ENCODE measurements at places on chromosomes 5 and 9.
A peak's percentile ranks its signal among the peaks of the same experiment; 100 is the strongest.

DNA sequence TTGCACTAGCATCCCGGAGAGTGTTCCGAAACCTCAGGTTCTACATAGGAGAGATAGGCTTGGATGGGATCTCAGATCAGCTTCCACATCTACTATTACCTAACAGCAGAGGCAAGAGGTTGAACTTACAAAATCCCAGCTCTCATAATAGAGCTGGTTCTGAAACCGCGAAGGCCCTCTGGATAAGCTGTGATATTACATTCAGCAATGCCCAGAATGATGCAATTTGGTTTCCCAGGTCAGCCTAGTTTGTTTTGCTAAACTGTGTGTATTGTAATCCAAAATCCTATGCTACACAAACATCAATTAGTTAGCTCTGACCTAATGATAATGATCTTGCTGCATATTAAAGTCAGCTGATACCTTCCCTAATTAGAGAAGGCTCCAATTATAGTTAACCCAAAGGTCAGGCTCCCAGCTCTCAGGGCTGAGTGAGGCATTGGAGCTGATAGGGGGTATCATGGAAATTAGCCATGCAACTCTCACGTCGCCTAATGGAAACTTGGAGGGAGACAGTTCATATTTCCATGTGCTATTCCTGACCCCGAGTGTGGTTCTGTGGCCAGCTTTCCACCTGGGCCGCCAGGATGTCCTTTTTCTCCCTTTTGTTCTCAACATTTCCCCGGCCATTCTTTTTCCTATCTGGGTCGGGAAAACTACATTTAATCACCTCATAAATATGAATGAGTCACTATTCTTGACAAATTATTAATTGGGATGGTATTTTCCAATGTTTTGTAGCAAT lies 278.4 kb upstream of the IRX1 start:
- no peak for DNase-seq

DNA sequence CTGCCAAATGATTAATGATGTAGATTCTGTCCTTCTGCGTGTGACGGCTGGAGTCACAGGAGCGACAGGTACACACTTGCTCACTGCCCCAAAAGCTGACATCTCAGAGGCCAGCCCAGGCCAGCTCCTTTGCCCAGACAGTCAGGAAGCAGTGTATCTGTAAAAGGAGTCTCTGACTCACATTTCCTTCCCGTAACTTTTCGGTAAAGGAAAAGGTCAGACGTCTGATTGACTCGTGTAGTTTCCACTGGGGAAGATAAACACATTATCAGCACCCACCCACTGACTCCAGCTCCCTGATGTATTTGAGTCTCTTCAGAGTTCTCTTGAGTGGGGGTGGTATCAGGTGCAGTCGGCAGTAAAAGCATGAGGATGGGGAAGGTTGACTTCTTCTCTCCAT lies 64.4 kb upstream of the WWC1 start:
- no peak for DNase-seq

DNA sequence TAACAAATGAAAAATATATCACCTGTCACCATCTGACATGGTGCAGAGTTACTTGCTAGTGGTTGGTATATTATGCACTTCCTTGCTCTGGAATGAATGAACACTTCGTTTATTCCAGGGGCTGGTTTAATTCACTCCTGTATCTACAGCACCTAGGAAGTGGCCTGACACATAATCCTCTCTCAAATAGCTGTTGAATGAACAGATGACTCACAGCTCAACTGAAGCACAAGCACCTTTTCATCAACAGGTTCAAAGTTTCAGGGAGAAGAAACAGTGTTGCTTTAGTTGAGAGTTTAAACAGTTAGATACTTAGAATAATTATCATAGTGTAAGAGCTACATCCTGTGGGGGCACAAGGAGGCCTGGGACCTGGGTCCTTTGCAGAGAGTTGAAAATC lies 135.0 kb upstream of the DAP start:
- DNase-seq: no peak

GRCh38 chr9:110446171-110446570 lies 108.5 kb upstream of the TXNDC8 start:
- no peak for DNase-seq

DNA sequence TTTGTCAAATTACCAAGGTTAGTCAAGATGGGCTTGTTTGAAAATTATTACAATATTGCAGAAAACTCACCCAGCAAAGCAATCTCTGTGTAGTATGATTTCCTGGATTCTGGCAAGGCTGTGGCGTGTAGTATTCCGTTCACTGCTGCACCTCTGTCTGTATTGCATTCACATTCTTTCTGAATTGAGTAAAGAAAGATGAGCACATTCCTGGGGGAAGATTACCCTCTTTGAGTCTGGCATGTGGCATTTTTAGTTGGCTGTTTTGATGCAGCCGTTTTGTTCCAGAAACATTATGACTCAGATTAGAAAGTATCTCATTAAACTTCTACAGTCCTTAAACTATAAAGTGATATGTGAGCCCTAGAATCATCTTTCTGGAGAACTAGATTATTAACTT lies 197.7 kb downstream of the TENT4A start:
- no peak for DNase-seq

- DNase-seq: no peak
Measured at GRCh38 chr9:15349892-15350761, 43.1 kb upstream of the TTC39B start.

GRCh38 chr5:176629853-176630680 lies at the start of the genes EIF4E1B and SNCB:
EIF4E1B (plus strand) TSS chr5:176630675; CDS start chr5:176642788, 12,113 bp downstream.
SNCB (minus strand) TSS chr5:176630534; CDS start chr5:176629654, 880 bp downstream.
- DNase-seq: peak; percentile 74

- peak; percentile 76 for DNase-seq
Measured at GRCh38 chr9:116646661-116647514, 40.2 kb upstream of the TRIM32 start.

- no peak for DNase-seq
Measured at GRCh38 chr9:135524130-135524861, 3.1 kb downstream of the LCN1 start.

GRCh38 chr5:136901-137300 lies 44.9 kb downstream of the PLEKHG4B start:
- no peak for DNase-seq

DNA sequence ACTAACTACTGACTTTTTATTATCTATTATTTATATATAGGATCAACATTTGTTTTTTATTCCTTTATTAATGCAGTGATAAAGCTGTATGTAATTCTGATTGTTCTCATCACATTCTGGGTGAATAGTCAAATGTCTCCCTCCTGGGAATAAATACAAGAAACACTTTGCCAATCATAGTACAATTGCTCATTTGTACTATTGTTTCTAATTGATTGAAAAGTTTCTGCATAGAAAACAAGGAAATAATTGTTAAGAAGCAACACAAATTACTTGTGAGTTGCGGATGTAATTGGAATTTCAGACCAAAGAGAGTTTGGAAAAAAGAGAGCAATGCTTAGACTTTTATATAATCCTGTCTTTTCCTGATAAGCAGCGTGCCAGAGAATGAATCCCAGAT lies 1013.9 kb downstream of the EFNA5 start:
- no peak for DNase-seq

- DNase-seq: peak; percentile 39
Measured at GRCh38 chr9:109316207-109316640, 4.6 kb downstream of the EPB41L4B start.

- DNase-seq: no peak
Measured at GRCh38 chr9:131698618-131698985, 41.3 kb downstream of the RAPGEF1 start.

DNA sequence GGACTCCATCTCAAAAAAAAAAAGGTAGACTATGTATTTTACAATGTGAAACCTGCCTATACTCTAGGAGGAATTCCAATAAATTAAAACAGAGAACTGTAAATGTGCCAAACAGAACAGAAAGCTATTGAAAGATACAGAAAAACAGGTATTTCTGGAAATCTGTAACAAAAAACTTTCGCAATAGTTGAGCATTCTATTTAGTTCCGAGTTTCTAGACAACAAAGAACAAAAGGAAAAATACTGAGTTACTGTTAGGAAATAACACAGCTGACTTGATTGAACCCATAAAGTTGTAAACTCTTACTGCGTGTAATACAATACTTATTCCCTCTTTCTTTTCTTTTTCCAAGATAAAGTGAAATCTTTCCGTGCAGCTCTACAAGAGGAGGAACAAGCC lies 18.6 kb downstream of the DIMT1 start:
- no peak for DNase-seq

DNA sequence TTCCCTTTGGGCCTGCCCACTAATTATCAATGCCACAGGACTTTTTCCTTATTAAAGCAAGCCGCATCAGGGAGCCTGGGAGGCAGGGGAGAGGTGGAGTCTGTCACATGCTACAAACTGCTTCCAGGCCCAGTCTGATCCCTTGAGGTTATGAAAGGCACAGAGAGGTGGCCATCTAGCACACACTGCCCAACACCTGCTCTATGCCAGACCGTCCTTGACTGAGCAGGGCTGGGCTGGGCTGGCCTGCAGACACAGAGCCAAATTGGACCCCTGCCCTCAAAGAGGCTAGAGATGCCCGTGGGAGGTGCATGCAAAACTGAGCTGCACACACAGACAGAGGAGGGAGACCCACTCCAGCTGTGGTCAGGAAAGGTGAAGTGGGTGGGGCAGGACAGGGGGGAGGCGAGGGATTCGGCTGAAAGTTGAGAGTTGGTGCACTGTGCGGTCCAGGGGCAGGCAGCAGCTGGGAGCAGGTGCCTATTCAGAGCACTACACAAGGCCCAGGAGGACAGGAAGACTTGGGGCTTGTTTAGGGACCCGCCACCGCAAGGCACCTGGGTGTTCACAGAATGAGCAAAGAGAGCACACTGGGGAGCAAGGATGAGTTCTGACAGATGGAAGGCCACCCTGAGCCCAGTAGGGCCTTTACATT lies 36.4 kb upstream of the TCF7 start:
- no peak for DNase-seq

DNA sequence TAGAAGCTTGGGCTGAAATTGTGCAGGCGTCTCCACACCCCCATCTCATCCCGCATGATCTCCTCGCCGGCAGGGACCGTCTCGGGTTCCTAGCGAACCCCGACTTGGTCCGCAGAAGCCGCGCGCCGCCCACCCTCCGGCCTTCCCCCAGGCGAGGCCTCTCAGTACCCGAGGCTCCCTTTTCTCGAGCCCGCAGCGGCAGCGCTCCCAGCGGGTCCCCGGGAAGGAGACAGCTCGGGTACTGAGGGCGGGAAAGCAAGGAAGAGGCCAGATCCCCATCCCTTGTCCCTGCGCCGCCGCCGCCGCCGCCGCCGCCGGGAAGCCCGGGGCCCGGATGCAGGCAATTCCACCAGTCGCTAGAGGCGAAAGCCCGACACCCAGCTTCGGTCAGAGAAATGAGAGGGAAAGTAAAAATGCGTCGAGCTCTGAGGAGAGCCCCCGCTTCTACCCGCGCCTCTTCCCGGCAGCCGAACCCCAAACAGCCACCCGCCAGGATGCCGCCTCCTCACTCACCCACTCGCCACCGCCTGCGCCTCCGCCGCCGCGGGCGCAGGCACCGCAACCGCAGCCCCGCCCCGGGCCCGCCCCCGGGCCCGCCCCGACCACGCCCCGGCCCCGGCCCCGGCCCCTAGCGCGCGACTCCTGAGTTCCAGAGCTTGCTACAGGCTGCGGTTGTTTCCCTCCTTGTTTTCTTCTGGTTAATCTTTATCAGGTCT lies at the start of gene C9orf72:
Gene C9orf72, minus strand, starts transcription at position 564 of the 716 bp plus-strand sequence. CDS start 6,361 bp downstream, outside the sequence.
- peak; percentile 67 for DNase-seq

- no peak for DNase-seq
Measured at GRCh38 chr5:115458416-115458815, 86.2 kb downstream of the FEM1C start.

DNA sequence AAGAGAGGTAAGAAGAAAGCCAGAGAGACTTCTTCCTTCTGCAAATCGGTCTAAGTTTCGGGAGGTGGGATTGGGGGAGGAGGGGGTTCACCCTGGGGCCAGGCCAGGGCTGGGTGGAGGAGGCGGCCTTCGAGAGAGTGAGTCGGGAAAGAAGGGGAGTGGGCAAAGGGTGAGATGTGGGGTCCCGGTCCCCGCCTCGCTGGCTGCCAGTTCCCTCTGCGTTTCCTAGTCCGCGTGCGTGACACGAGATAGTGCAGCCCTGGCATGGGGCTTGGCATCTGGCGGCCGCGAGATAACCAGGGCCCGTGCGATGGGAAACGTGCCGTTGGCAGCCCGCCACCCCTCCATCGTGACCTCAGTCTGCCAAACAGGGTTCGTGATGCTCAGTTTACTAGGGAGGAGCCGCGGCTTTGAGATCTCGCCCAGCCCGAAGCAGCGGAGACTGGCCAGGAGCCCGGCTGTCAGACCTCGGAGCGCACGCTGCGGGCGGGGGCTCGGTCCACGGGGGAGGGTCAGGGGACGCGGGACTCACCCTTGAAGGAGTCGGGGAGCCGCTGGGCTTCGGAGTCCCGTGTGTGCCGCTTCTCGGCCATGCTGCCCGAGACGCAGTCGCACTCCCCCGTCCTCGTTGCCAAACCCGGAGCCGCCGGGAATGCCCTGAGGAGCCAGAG lies at the start of gene STOM:
Gene STOM, minus strand, starts transcription at position 656 of the 671 bp plus-strand sequence. Its CDS starts 63 bp downstream, at position 593.
- DNase-seq: peak; percentile 49

DNA sequence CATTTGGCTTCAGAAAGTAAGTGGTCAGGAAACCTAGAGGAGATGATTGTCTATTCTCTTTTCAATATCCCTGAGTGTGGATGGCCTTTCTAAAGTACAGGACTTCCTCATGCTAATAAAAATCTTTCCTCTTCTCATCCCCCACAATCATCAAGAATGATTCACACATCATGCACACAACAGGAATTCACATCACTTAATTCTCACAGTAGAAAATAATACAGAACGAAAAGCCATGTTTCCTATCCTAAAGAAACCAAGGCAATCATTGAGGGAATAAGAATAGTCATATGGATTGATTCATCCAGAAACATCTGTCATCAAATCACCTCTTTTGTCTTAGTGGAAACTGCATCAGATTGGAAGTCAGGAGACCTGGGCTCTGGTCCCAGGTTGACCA lies 203.1 kb upstream of the PIK3R1 start:
- no peak for DNase-seq

DNA sequence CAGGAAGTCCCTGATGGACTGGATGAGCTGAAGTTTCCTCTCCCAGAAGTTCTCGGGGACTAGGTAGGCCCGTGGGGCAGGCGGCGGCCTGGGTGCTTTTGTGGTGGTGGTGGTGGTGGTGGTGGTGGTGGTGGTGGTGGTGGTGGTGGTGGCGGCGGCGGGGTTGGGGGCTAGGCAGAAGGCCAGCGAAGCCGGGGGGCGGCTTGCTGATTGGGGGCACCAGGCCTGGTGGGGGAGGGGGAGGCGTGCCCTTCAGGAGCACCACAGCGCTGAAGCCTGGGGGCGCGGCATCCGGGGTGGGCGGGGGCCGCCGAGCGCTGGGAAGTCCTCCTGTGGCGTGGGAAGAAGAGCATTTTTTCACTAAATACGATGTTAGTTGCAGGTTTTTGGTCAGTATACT lies 26.9 kb downstream of the SPATA31C1 start:
- no peak for DNase-seq

DNA sequence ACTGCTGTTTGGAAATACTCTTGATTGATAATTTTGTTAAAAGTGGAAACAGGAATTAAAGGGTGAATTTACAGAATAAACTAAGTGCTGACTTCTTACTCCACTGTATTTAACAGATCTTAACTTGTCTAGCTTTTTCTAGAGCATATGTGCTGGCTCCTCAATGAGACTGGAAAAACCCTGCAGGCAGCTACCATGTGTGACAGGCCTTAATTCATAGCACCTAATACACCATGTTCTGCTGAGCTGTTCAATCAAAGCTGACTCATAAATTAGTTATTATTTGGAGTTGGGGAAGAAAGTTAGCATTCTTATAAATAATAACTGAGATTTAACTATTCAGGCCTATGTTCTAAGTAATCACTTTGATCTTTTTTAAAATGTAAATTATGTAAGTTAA lies 29.4 kb downstream of the CTNNAL1 start:
- no peak for DNase-seq
